ENCODE measurements at places on chromosomes 7 and 10. TPM values are rescaled to one million over a fixed set of nuclear protein-coding genes. Genes with fewer than 3 reads are reported as not detected.

DNA sequence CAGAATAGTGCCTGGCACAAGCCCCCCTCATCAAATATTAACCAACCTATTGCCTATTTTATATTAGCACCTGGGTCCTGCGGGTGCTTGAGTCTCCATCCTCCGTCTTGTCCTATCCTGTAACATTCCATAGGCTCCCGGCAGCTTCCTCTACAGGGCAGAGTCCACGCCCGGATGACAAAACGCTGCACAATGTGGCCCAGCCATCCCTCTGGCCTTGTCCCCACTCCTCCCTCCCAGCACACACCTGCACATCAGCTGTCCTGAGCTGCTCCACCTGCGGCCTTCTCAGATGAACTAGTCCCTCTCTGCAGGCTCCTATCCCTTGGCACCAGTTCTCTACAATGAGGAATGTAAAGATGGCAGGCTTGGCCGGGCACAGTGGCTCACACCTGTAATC lies 153.5 kb upstream of the PDE1C start:
- no peak for DNase-seq

DNA sequence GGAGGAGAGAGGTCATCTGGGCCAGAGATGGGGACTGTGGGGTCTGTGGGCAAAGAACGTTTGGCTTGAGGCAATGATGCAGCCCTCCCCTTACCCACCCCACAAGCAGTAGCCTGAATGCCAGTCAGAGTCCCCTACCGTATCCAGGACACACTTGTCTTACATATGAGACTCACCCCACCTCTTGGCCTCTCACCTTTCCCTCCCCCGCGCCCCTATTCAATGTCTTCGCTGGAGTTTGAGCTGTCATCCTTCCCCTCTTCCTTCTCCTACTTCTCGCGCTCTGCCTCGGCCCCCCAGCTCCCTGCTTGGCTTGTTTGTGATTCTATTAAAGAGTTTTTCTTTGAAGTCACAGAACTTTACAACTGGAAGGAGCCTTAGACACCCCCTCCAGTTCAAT lies 8.9 kb downstream of the PRRT4 start:
- no peak for DNase-seq

Gene SPDYE9
- polyA plus RNA-seq = 0.87 TPM

Gene FKBP14
- polyA plus RNA-seq = 37.3 TPM

Gene ENKUR
- 6.2 TPM for polyA plus RNA-seq

Gene MMP21
- 0.50 TPM for polyA plus RNA-seq
